ENCODE measurements at places on chromosomes 11 and 22. TPM values are rescaled to one million over a fixed set of nuclear protein-coding genes. Genes with fewer than 3 reads are reported as not detected.

RBM4 gene
- total RNA-seq = 200 TPM

TENM4 gene
- 306 TPM for total RNA-seq

KCNQ1OT1 gene
- total RNA-seq = 0.35 TPM

POU2AF2 gene
- total RNA-seq = not detected

TRIM44 gene
- total RNA-seq = 8.9 TPM
